ENCODE measurements at places on chromosomes 1 and 21.

DNA sequence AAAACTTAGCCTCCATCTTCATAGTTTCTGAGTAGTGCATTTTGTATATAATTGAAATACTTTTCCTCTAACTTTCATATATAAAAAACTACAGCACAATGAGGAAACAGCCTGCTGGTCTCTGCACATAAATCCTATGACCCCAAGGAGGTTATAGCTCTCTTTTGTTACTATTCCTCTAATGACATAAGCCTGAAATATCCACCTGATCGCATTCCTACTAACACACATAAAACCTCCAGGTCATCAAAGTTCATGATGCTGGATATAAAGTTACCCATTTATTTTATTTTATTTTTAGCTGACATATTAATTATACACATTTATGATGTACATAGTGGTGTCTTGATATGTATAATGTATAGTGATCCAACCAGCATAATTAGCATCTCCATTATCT is 1042.0 kb upstream of the B3GALT2 start:
- DNase-seq, result no peak

DNA sequence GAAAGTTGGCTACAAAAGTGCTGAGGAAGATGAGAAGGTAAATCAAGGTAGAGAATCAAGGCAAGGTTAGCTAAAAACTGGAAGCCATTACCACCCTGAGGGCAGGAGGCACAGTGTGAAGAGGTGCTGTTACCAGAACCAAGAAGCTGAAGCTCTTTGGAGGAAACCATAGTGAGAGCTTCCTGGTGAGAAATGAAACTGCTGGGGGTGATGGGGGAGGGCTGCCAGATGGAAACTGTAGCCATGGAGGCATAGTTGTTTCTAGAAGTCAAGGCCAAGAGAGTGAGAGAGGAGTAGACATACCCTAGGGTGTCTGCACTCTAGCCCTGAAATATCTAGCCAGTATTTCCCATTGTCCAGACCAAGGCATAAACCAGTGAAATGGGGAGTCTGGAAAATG is 28.7 kb downstream of the IFI44 start:
- no peak for DNase-seq

- no peak for DNase-seq
Observed at GRCh38 chr1:193747579-193747978, 561.2 kb upstream of the B3GALT2 start.

DNA sequence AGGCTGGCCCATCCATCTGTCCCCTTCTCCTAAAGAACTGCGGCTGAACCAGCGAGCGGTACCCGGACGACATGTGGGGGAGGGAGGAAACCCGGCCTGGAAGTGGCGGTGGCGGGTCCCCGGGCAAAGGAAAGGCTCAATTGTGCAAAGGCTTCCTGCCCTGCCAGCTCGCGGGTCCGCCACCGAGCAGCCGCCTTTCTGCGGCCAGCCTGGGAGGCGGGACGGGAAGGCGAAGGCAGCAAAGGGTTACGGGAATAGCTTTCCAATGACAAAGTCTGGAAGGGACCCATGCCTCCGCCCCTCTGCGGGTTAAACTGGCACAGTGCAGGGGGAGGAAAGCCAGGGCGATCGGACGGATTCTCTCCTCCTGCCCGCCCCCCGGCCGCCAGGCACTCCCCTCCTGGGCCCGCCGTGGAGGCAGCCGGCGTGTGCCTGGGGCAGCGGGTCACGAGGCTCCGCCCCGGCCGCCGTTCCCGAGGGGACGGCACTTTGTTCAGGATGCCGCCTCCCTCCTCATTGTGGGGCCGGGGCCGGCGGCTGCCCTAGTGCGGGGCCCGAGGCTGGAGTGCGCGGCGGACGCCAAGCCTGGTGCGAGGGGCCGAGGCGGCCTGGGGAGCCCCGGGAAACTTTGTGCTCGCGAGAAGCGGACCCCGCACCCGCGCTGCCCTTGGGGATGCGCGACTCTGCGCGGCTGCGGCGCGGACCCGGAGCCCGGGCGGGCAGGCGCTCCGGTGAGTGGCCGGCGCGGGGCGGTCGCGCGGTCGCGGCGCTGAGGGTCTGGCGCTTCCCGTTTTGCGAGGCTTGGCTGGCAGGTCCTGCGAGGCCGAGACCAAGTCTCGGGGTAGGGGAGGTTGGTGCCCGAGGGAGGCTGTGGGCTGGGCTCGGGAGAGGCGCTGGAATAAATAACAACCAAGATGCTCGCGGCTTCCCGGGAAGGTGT is at the start of gene NAV1:
TSS of gene NAV1 (plus strand) at position 516 of the 940 bp plus-strand sequence. CDS start 83,758 bp downstream, outside the sequence.
- DNase-seq, result no peak

- no peak for DNase-seq
Observed at GRCh38 chr1:219650880-219651279, 38.0 kb upstream of the ZC3H11B start.

- DNase-seq, result no peak
Observed at GRCh38 chr1:243848165-243848857, 1.7 kb downstream of the AKT3 start.

DNA sequence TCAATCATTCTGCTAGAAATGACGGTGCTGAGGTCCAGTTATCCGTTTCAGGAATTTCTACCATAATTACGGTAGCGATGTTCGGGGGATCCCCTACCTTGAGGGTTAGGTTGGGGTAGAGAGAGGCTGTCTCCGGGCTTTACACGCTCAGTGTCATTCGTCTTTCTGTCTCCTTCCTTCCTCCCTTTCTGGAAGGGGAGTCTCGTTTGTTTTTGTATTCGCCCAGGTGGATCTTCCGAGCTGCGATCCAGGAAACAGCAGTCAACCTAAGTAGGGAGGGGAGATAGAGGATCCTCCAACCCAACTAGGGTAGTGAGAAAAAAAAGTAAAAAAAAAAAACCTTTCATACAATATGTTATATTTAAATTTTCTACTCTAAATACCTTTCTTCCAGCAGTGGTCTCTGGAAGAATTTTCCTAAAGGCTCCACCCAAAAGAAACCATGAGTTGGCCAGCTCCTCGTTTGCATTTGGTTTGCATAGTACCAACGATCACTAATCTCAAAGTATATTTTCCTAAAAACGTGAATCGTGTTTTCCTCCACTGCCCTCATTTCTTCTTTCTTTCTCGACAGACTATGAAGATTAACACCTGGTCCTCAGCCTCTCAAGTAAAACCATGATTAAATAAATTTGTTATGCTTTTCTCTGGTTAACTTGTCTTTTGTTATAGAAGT is 611 bp upstream of the PIK3C2B start:
- no peak for DNase-seq

DNA sequence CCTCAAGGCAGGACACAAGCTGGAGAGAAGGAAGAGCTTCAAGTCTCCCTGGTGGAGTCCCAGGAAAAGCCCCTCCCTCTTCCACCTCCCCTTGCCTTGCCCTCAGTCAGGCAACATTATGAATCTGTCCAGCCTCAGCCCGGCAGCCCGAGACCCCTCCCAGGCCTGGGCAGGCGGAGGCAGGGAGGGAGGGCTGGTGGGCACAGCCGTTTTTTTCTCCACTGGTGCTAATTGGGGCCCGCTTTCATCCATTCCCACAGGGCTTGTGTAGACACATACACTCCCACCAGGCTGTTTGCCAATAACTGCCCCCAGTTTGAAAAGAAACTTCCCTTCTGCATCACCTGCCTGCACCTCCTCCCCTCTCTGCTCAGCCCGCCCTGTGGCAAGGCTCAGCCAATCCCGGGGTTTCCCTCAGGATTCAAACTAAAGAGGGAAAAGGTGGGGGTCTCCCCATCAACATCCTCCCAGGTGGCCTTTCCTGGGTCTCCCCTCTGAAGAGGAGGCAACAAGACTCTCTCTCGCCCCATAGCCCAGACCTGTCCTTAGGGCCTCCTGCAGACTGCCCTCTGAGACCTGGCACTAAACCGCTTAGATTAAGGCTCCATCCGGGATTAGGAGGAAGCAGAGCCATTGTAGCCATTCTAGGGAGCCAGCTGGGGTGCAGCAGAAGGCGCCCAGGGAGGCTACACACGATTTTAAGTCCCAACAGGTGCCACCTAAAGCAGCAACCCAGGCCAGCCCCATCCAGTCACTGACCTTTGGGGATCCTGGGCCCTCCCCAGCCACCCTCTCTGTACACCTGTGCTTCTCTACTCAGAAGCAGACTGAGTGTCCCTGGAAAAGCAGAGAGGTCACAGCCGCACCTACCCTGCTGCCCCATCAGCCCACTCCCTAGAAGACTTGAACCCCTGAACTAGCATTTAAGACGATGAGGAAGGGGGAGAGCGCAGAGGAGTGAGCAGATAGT is 3.5 kb downstream of the IGSF9 start:
- no peak for DNase-seq

DNA sequence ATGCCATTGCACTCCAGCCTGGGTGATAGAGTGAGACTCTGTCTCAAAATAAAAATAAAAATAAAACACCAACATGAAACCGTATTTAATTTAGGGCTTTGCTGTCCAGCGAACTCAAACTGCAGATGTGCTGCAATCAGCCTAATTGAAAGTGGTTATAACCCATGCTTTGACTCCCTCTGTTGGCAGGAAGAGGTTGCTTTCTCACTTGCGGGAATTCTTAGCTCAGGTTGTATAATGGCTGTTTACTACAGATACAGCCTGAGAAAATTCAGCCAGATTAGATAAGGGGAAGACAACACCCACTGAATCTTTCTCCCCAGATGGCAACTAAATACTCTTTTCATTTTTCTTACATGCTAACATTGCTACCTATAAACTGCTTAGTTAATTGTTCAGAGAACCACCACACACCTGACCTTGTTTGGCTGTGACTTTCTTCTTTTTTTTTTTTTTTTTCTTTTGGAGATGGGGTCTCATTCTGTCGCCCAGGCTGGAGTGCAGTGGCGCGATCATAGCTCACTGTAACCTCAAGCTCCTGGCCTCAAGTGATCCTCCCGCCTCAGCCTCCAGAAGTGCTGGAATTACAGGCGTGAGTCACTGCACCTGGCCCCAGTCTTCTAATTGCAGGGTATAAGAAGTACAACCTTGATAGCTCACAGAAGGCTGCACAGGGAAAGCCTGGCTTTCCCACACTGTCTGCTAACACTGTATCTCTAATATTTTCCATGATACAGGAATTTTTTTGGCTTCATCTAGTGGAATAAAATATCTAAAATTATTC is 34.6 kb downstream of the DNTTIP2 start:
- DNase-seq, result no peak

DNA sequence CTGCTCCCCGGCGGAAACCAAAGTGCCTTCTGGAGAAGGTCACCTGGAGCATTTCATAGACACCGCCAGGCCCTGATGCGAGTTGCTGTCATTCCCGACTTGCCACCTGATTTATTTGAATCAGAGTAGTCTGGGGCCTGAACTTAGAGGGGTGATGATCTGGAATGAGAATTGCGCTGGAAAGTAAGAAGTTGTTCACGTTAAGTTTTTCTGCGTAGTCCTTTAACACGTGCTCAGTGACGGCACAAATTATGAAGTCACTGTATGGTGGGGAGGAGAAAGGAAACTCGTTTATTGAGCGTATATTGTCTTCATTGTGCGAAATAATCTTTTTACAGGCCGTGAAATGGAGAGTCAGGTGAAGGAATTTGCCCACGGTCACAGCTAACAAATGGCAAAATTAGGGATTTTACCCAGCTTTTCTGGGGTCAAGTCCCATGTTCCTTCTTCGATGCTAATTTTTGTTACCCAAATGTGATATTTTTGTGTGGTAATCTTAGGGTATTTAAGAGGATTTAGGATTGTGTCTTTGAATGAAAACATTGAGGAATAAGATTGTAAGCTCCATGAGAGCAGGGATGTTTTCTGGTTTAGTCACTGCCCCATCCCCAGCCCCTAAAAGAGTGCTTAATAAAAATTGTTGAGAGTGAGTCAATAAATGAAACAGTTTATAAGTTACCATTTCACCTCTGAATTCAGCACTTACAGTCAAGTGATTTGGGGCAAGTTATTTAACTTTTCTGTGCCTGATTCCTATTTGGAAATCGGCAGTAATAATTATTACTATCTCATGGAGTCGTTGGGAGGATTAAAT is 46.4 kb upstream of the NBL1 start:
- DNase-seq, result no peak

GRCh38 chr1:150472601-150473200 is 14.5 kb upstream of the TARS2 start:
- DNase-seq, result no peak

Measured in stimulated activated CD8-positive, alpha-beta memory T cell treated with anti-CD3 and anti-CD28 coated beads, Interleukin-2, amount 100 ng/mL, for 48 hours (primary cell).